ENCODE measurements at places on chromosomes 3 and 15. TPM values are rescaled to one million over a fixed set of nuclear protein-coding genes. Genes with fewer than 3 reads are reported as not detected.
A peak's percentile ranks its signal among the peaks of the same experiment; 100 is the strongest.

GRCh38 chr15:72060687-72061250 lies 57.2 kb downstream of the MYO9A start:
- no peak for DNase-seq

- no peak for DNase-seq
Measured at GRCh38 chr3:194582196-194582905, 50.9 kb downstream of the TMEM44 start.

- no peak for DNase-seq
Measured at GRCh38 chr15:51252671-51253070, 85.7 kb downstream of the CYP19A1 start.

GRCh38 chr3:158369279-158369678 lies 201.7 kb upstream of the MLF1 start:
- DNase-seq: no peak

DNA sequence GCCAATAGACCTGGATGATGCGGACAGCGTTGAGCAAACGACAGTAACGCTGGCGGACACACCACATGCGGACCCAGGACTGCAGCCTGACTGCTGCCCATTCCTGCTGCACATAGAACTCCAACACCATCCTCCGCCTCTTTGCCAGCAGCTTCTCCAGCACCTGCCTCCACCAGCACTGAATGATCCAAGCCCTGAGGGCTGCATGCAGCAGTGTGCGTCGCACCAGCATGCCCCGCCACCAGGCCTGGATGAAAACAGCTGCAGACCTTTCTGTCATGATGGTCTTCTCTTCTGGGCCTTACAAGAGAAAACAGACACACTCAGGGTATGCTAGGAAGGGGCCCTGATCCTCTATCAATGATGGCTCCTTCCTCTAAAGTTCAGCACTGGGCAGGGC lies 1.5 kb downstream of the IQCF5 start:
- no peak for DNase-seq

GRCh38 chr15:63672369-63672768 lies 75.2 kb downstream of the FBXL22 start:
- DNase-seq: no peak

DNA sequence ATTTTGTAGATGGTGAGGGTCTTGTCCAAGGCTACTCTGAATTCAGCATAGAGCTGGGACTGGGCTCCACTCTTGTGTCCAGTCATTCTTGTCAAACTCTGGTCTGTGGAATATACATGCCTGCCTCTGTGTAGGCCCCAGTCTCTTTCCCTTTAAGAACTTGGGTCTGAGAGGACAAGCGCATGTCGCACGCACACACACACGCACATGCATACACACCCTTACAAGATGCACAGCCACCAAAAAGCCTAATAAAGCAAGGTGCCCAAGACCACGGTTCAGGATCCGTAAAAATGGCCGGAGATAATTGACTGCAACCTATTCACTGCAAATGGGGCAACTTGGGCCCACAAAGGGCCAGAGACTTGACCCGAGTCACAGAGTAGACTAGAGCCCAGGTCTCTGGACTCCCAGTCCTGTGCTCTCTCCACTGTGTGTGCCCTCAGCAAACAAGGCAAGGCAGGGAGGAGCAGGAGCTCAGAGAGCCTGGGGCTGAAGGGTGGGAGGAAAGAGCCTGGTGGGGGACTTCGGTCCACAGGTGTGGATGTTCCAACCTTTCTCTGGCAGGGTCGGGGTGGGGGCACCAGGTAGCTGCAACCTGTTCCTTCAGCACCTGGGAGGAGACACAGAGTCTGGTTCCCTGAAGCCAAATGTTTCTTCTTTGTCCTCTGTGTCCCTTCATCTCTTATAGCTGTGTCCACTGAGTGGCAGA lies 914 bp upstream of the PAQR5 start:
- no peak for DNase-seq

GRCh38 chr15:70382009-70382749 lies 284.5 kb upstream of the TLE3 start:
- no peak for DNase-seq

DNA sequence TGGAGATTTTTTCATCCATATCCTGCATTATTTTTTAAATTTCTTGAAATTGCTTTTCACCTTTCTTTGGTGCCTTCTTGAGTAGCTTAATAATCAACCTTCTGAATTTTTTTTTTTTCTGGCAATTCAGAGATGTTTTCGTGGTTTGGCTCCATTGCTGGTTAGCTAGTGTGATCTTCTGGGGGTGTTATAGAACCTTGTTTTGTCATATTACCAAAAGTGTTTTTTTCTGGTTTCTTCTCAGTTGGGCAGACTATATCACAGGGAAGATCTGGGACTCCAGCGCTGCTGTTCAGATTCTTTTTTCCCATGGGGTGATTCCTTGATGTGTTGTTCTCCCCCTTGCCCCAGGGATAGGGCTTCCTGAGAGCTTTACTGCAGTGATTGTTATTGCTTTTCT lies 23.8 kb upstream of the TIGIT start:
- DNase-seq: no peak

GRCh38 chr15:83610132-83610531 lies 43.8 kb upstream of the ADAMTSL3 start:
- DNase-seq: no peak

DNA sequence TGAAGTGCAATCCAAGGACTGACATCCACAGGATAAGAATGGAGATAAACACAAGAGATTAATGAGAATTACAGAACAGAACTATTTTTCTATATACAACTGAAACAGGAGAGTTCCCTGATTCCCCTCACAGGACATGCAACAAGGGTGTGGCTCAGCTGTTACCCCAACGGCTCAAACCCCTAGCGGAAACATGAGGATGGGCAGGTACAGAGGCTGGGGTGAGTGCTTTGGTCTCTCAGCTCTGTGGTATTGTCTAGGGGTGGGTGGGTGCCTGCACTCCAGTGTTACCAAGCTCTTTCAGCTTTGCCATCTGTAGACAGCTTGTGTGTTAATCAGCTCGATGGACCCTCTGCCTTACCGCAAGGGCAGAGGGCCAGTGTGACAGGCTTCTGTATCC lies 17.8 kb upstream of the LRIG1 start:
- DNase-seq: no peak

DNA sequence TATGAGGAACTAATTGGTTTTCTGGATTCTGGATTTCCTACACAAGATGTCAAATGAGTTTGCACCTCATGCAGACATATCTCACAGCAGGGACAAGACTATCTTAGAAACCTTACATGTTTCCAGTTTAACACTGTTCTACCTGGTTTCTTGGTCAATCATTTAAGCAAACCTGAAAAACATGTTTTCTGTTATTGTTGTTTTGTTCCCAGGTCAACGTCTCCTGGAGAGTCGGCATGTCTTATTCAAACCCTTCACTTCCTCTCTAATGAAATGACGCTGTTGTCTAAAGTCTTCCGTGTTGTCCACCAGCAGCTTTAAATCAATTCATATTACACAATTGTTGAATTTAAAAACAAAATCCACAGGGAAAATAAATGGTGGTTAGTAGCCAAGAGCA lies 150.9 kb downstream of the CNTN3 start:
- DNase-seq: no peak

GRCh38 chr15:55681631-55682030 lies 61.3 kb downstream of the PRTG start:
- no peak for DNase-seq

GRCh38 chr3:64117483-64117882 lies 94.2 kb upstream of the PSMD6 start:
- DNase-seq: no peak

DNA sequence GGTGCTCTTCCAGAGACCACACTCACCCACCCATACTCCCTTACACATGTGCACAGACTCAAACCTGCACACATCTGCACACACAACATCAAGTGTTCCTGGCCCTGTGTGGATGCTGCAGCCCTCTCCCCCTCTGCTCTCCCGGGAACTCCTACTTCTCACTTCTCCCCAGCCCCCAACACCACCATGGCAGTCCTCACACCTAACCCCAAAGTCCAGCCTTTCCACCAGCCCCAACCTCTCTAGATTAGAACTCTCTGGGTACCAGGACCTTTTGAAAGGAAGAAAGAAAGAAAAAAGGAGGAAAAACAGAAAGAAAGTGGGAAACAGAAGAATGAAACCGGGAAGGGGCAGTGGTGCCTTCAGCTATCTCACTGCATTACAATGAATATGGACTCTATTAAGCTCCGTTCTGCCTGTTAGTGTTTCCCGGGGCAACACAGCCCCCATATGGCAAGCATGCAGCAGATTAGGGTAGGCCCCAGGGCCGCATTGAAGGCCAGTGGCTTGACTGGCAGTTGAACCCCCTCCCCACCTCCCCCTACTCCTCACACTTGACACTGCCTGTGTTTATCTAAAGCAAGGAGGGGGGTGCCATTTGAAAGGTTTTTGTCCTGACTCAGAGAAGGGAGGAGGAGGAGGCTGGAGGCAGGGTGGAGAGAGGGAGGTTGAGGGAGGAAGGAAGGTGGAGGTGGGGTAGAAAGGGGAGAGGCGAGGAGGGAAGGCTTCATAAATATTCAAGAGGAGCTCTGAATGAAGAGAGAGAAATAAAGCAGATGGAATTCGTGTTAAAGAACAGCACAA lies 30.1 kb downstream of the BOC start:
- DNase-seq: peak; percentile 22

DNA sequence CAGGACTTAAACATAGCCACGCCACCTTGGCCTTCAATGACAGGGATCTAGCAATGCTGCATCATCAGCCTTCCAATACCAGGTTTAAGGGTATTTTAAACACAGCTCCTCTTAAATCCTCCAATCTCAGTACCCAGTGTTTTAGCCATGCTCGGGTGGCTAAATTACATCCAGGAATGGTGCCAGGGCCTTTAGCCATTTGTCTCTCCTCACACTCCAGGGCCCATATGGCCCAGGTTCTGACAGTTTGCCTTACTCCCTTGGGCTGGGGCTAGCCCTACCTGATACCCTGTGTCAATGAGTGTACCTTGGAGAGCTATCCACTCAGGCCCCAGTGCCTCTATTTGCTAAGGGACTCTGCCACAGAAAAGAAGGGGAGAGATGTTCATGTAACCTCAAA lies 29.4 kb downstream of the ZNF589 start:
- no peak for DNase-seq

- DNase-seq: peak; percentile 58
Measured at GRCh38 chr15:56524915-56525314, 60.0 kb upstream of the MNS1 start.

DNA sequence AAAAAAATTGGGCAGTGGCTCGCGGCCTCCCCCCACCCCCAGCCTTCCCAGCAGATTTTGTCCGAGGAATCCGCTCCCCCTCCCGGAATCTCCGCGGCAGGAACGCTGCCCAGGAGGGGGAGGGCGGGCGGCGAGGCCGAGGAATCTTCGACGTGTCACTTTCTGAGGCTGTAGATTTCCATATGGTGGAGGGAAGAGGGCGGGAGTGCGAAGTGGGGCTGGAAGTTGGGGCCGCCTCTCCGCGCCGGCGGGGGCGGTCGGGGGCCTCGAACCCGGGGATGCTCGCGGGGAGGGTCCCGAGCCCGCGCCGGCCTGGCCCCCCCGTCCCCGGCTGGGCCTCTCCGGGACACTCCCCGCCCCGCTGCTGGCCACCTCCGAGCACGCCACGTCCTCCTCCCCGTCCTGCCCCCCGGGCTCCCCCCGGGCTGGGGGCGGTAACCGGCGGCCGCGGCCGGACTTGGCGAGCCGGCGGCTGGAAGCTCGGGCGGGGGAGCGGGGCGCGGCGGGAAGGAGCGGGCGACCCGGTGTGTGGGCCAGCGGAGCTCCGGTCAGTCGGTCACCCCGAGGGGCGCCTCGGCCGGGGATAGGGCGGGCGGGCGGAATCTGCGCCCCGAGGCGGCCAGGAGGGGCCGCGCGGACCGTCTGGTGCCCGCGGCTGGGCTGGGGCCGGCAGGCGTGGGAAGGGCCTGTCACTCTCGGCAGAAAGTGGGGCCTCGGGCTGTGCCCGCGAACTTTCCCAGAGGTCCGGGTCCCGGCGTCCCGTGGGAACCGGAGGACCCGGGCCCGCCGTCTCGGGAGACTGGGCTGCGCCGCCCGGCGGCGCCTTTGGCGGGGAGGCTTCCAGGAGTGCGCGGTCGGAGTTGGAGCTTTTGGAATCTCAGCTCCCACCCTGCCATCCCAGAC lies 951 bp downstream of the FNDC3B start:
- peak; percentile 86 for DNase-seq

- DNase-seq: no peak
Measured at GRCh38 chr15:65833501-65834205, 35.6 kb upstream of the RAB11A start.

GRCh38 chr3:161336661-161337060 lies 34.7 kb downstream of the SPTSSB start:
- DNase-seq: no peak

Gene ADGRG7
- polyA plus RNA-seq: not detected

Gene AP3B2
- polyA plus RNA-seq: 0.14 TPM

Gene NPAP1
- not detected for polyA plus RNA-seq

Gene CHRD
- 0.09 TPM for polyA plus RNA-seq

Gene C15orf40
- 12.3 TPM for polyA plus RNA-seq

Gene ITGA11
- polyA plus RNA-seq: 5.6 TPM

Gene KLHL40
- not detected for polyA plus RNA-seq

Gene XPC
- 27.6 TPM for polyA plus RNA-seq

Gene SI
- not detected for polyA plus RNA-seq

Gene LRRC3B
- not detected for polyA plus RNA-seq

Gene GOLIM4
- polyA plus RNA-seq: 44.6 TPM

Gene HACL1
- polyA plus RNA-seq: 11.1 TPM
